DMS79 treated with DMSO at 0.1 percent for 48 hours (cell line): ENCODE measurements at places on chromosomes 16 and 17.

- peak; percentile 39 for DNase-seq
Measured at GRCh38 chr17:73192206-73192893, 505 bp upstream of the COG1 start.

- DNase-seq: no peak
Measured at GRCh38 chr16:56420613-56421012, 4.7 kb downstream of the AMFR start.

GRCh38 chr17:45149037-45149668, 878 bp downstream of the HEXIM1 start:
- DNase-seq: peak; percentile 67

GRCh38 chr16:20901068-20901435, 481 bp downstream of the LYRM1 start:
- no peak for DNase-seq

DNA sequence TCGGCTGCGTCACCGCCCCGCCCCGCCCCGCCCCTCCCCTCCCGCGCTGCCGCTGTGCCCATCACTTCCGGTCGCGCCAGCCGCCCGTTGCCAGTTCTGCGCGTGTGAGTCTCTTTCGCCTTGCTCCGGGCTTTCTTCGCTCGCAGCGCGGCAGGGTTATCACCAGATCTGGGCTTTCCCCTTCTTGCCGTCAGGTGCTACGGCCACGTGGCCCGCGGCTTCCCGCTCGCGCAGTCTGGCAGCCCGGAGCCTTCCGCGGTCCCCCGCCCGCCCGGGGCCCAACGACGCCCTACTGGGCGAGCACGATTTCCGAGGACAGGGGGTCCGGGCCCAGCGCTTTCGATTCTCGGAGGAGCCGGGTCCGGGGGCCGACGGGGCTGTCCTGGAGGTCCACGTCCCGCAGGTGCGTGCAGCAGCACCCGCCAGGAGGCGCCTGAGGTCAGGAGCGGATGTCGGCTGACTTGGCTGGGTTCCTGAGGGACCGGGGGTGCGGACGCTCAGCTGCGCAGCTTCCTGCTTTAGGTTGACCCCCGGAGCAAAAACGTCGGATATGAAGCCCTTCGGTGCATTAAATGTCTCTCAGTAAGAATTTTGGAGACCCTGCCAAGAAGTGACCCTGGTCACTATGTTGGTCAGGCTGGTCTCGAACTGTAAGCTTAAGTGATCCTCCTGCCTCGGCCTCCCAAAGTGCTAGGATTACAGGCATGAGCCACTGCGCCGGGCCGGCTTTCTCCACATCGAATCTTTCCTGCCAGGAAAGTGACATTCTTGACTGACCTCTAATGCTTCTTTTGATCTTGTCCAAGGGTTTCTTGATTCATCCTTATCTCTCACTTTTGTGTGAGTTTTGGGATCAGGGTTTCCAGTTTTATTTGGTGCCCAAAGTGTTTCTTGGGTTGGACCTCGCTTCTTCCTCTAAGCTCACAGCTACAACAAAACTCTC, at the start of gene METTL23:
Gene METTL23, plus strand, starts transcription at position 64 of the 943 bp plus-strand sequence. CDS start 2,872 bp downstream, outside the sequence.
- DNase-seq: peak; percentile 26

DNA sequence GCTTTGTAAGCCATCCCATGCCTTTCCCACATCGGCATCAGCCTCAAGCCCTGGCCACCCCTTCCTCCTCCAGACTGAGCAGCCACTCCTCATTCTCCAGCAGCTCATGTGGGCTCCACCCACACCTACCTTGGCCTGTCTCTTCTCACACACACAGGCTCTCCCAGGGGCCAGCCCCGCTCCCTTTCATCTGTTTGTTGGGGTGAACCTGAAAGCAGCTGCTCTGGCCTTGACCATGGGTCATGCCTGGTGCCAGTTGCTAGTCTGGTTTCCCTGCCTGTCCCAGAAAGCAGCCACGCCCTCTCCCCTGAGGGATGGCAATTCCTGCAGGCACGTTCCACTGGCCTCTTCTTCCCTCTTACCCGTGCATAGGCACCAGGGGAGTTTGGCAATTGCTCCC, 11.4 kb upstream of the TMEM238L start:
- no peak for DNase-seq

- no peak for DNase-seq
Measured at GRCh38 chr17:68048996-68049395, 13.5 kb downstream of the KPNA2 start.

DNA sequence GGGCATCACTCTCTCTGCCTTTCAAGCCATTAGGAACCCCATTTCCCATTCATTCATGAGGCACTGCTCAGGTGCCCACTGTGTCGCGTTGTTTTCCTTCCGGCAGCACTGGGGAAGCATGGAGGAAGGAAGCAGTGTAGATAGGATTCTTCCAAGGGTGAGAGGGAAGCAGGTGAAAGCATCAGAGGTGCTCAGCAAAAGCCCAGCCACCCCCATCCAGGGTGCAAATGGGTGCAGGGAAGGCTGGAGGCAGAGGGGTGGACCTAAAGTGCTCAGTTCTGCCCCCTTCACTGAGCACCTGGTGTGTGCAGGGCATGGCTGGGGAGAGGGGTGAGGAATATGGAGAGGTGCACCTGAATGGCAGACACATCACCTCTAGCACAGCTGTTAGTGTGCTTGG, 3.4 kb upstream of the NXPH3 start:
- no peak for DNase-seq

DNA sequence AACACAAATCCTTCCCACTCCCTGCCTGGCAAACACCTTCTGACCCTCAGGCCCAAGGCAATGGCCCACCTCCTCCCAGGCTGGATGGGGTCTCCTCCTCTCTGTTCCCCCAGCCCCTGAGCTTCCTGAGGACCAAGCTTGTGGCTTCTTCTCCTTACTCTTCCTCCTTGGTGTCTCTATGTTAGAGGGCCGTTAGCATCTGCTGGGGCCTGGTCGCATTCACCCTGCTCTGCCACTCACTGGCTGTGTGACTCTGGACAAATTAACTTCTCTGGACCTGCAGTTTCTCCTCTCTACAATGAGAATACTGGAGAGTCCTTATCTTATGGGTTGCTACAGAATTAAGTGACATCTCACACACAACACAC, 725 bp upstream of the MT2A start:
- DNase-seq: no peak

- DNase-seq: peak; percentile 21
Measured at GRCh38 chr16:31130899-31131298, 4.6 kb downstream of the PRSS8 start.

- no peak for DNase-seq
Measured at GRCh38 chr17:66432411-66432957, 130.1 kb downstream of the PRKCA start.

GRCh38 chr17:73720187-73720834, 76.1 kb upstream of the SDK2 start:
- no peak for DNase-seq
